NCI-H187 (cell line): ENCODE measurements at places on chromosomes 13 and 19.

GRCh38 chr19:48490981-48491792, 20.4 kb downstream of the LMTK3 start:
- DNase-seq, result peak; percentile 36

- no peak for DNase-seq
Measured at GRCh38 chr19:7846155-7846646, 16.2 kb downstream of the EVI5L start.

GRCh38 chr13:30856005-30856790, 49.9 kb upstream of the MEDAG start:
- no peak for DNase-seq

DNA sequence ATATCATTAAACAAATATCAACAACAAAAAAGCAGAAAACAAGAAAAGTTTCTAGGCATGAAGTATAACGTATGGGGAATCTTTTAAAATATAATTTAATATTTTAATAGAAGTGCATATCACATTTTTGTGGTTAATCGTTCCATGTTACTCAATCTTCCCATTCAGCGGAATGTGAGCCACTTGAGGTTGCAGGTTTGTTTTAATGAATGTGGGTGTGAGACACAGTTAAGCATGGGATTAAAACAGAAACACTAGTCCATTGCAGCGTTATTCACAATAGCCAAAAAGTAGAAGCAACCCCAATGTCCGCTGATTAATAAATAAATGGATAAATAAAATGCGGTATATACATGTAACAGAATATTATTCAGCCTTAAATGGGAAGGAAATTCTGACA, 146.0 kb downstream of the NDFIP2 start:
- DNase-seq, result no peak
